ENCODE measurements at places on chromosomes 3 and 15.
A peak's percentile ranks its signal among the peaks of the same experiment; 100 is the strongest.

- DNase-seq = no peak
These were observed 1.3 kb upstream of the TRIP4 start for GRCh38 chr15:64386291-64386690.

DNA sequence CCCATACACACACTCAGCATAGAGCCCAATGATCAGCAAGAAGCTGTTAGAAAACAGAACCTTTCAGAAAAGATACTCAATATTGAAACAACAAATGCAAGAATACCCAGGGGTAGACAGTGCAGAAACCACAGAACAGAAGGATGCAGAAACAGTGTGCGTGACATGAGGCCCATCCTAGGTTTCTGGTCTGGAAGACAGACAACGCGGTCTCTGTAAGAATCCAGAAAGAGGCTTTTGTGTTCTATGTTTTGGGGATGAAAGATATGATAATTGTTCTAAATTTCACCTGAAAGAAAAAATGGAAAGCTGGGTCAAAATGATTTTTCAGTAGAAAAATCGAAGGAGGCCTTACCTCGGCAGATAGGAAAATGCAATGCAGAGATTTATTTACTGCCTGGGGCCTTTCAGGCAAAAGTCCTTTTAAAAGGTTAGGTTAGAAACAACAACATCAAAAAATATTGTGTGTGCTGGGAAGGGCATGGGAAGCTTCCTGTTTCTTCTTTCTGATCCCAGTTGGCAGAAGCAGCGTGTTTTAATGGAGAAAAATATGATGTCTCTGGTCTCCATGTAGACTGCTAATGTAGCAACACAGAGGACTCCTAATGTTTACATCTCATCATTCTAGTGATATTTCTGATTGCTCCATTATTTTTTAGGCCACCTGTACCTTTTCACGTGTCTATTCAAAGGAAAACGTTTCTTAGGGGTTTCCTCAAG lies 17.0 kb downstream of the SYNM start:
- no peak for DNase-seq

GRCh38 chr15:84812842-84813241 lies 4.3 kb upstream of the ALPK3 start:
- no peak for DNase-seq

DNA sequence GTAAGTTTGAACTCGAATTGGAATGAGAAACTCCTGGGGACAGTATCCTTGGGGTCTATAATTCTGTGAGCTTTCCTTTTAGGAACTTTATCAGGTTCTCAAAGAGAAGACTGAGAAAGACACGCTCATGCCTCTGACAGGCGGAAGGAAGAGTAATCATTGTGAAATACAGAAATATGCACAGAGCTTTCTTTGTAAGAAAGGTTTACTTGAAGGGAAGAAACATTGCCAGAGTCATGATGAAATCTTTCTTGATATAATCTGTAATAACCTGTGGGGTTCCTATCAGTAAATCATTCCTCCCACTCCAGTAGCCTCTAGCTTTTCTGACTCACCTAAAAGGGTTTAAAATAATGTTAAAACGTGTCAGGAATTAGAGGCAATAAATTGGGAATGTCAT lies 83.6 kb upstream of the CCDC39 start:
- DNase-seq = no peak

DNA sequence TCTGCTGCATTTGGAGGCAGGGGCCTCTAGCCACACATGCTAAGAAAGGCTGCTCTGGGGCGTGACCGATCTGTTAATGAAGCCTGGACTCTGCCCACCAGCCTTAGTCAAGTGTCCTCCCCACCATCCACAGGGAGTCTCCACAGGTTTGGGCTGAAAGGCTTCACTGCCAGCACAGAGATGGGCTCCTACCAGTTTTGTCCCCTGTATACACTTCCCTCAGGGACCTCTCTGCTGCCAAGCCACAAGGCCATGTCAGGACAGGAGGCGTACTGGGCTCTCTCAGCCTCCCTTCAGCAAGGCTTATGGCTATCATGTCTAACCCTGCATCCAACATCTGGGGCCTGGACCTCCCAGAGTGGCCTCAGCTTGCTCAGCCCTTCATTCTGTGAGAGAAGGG lies 23.5 kb downstream of the KIF9 start:
- no peak for DNase-seq

DNA sequence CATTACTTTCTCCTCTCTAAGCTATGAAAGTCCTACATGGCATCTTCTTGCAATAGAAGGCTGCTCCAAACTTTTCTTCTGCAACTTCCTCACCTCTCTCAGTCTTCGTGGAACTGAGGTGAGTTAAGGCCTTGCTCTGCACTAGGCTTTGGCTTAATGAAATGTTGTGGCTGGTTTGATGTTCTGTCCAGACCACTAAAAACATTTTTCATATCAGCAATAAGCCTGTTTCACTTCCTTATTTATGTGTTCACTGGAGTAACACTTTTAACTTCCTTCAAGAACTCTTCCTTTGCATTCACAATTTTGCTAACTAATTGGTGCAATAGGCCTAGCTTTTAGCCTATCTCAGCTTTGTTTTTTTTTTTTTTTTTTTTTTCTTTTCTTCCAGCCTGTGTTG lies 335.3 kb upstream of the NECTIN3 start:
- DNase-seq = no peak

- no peak for DNase-seq
These were observed 77.9 kb upstream of the CCNL1 start for GRCh38 chr3:157237886-157238285.

GRCh38 chr3:167901138-167901537 lies 165.6 kb downstream of the SERPINI1 start:
- no peak for DNase-seq

- DNase-seq = no peak
These were observed 142.9 kb downstream of the ATG7 start for GRCh38 chr3:11415099-11415498.

- no peak for DNase-seq
These were observed 29.0 kb downstream of the RAB27A start for GRCh38 chr15:55260562-55261131.

GRCh38 chr3:171390051-171390941 lies 69.9 kb downstream of the TNIK start:
- no peak for DNase-seq

- no peak for DNase-seq
These were observed 470.5 kb downstream of the EPHA3 start for GRCh38 chr3:89577637-89578530.

DNA sequence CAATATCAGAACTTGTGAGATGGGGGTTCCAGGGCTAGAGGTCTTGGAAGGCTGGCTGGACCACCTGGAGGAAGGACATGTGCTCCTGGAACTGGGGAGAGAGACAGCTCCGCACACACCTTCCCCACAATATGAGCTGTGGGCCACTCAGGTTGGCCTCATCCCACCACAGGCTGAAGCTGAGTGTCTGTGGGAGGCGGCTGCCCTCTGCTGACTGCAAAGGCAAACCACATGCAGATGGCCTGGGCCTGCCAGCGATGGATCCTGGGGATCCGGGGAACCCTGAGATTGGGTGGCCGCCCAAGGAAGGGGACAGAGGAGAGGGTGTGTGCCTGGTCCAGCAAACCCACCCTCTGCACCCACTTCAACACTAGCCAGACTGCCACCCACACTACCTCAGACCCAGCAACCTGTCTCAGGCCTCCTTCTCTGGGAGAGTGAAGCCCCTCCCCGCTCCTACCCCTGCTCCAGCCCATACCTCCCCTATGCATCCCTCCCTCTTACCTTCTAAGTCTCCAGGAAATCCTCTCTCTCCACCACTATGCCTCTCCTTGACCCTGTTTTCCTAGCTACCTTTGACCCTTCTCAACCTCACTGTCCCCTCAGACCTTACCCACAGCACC lies 44.8 kb downstream of the CYP11A1 start:
- DNase-seq = no peak

- DNase-seq = no peak
These were observed 77.5 kb downstream of the THSD4 start for GRCh38 chr15:71192816-71193215.

- peak; percentile 88 for DNase-seq
These were observed 11.7 kb upstream of the DUSP7 start for GRCh38 chr3:52068055-52068571.

All from HFF-Myc (cell line).